ENCODE measurements at places on chromosomes 16 and 17.
A peak's percentile ranks its signal among the peaks of the same experiment; 100 is the strongest.

- no peak for DNase-seq
Observed at GRCh38 chr16:60905811-60906210, 1130.4 kb downstream of the CDH8 start.

- no peak for DNase-seq
Observed at GRCh38 chr17:4530799-4531730, 24.1 kb downstream of the MYBBP1A start.

- no peak for DNase-seq
Observed at GRCh38 chr17:6356562-6356961, 78.4 kb downstream of the AIPL1 start.

DNA sequence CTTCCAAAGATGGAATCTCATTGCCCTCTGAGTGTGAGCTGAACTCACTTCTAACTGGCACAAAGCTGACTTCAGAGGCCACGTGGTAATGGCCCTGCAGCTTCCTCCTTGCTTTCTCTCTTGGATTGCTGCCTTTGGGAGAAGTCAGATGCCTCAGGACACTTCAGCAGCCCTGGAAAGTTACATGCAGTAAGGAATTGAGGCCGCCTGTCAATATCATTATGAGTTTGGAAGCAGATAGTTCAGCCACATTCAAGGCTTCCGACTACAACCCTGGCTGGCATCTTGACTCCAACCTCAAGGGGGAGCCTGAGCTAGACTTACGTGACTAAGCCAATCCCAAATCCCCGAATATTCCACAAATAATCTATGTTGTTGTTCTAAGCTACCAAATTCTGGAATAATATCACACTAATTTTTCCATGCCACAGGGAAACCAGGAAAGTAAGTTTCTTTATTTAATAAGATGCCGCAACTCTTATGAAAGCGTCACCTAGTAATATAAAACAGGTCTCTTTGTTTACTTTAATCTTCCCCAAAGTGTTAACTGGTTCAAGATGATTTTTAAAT lies 13.6 kb downstream of the CEP20 start:
- DNase-seq = peak; percentile 76

DNA sequence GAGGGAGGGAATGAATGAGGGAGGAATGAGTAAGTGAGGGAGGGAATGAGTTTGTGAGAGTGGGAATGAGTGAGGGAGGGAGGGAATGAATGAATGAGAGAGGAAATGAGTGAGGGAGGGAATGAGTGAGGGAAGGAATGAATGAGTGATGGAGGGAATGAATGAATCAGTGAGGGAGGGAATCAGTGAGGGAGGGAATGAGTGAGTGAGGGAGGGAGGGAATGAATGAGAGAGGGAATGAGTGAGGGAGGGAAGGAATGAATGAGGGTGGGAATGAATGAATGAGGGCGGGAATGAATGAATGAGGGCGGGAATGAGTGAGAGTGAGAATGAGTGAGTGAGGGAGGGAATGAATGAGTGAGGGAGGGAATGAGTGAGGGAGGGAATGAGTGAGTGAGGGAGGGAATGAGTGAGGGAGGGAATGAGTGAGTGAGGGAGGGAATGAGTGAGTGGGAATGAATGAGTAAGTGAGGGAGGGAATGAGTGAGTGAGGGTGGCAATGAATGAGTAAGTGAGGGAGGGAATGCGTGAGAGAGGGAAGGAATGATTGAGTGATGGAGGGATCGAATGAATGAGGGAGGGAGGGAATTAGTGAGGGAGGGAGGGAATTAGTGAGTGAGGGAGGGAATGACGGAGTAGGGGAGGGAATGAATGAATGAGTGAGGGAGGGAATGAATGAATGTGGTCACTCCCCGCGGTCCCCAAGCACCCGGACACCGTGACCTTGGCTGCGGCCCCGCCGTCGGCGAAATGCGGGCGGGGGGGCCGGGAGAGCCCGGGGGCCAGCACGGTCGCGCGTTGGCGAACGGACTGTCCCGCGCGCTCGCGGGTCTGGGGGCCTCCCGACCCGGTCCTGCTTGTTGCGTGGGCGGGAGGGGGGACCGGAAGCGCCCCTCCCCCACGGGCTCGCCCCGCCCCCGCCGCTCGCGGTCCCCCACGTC lies 1.1 kb upstream of the UBE2I start:
- DNase-seq = no peak

DNA sequence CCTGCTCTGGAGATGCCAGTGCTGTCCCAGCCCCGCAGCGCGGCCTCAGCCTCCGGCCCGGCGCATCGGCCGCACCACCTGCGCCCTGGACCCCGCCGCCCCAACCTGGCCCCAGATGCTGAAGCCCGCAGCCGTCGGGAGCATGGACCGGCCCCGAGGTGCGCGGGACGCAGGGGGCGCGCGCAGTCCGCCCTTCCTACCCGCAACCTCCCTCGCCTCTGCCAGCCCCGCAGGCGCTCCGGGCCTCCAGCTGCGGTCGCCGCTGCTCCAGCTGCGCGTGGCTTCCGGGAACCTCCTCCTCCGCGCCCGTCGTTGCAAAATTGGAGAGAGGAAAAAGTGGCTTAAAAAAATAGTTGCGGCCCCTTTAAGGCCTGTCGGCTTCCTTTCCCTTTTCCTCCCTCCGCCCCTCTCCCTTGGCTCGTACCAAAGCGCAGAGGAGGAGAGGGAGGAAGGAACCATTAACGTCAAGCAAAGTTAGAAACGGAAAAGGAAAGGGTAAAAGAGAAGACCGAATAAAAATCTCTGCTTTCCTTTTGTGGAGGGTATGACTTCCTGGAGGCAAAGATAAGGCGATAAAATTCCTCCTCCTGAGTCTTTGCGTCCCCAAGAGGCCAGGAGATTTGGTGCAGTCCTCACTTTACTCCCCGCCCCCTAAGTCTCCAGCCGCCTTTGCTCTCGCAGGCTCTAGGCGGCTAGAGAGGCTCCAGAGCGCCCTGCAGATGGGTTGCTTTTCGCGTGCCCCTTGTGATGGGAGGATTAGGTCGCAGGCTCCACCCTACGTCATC lies at the start of gene CDIPT:
TSS of gene CDIPT (minus strand) at position 343 of the 785 bp plus-strand sequence. CDS start 369 bp downstream, outside the sequence.
- peak; percentile 99 for DNase-seq

- peak; percentile 83 for DNase-seq
Observed at GRCh38 chr17:74361230-74362068, at the start of gene BTBD17. BTBD17 (minus strand) TSS chr17:74361868; CDS start chr17:74361819, 49 bp downstream.

GRCh38 chr16:59993101-59993500 lies 1259.0 kb upstream of the GOT2 start:
- no peak for DNase-seq

- no peak for DNase-seq
Observed at GRCh38 chr16:12272264-12272663, 295.7 kb downstream of the SNX29 start.

GRCh38 chr17:40307740-40308239 lies 1.2 kb upstream of the RARA start:
- DNase-seq = no peak

GRCh38 chr17:62671553-62671952 lies 44.1 kb downstream of the MRC2 start:
- no peak for DNase-seq

DNA sequence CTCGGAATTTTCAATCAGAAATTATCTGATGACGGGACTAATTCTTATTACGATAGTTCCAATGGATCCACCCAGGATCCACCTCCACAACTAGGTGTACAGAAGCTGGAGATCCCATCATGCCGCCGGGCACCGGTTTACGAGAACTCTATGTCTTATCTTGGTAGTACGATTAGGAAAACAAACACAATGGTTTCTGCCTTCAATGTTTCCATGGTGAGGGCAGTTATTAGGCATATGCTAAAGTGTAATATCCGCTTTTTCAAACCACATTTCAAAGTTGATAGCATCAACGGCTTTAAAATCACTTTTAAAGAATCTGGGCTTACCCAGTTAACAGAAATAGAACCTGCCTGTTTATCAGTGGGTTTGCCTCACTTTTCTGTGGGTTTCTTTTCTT lies 705.7 kb downstream of the MAF start:
- DNase-seq = no peak

DNA sequence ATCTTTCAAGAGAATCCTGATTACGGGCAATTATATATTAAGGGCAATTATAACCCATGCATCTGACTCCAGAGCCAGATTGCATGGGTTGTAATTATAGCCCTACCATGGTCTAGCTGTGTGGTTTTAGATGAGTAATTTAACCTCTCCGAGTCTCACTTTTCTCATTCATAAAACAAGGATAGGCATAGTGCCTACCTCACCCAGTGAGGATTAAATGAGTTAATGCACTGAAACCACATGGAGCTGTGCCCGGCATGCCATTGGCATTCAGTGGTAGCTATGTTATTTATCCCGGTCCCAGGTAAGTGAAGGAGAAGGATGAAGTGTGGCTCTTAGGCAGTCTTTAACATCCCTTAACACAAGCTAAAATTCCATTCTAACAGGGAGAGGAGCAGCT lies 6.3 kb downstream of the SNX20 start:
- DNase-seq = no peak

DNA sequence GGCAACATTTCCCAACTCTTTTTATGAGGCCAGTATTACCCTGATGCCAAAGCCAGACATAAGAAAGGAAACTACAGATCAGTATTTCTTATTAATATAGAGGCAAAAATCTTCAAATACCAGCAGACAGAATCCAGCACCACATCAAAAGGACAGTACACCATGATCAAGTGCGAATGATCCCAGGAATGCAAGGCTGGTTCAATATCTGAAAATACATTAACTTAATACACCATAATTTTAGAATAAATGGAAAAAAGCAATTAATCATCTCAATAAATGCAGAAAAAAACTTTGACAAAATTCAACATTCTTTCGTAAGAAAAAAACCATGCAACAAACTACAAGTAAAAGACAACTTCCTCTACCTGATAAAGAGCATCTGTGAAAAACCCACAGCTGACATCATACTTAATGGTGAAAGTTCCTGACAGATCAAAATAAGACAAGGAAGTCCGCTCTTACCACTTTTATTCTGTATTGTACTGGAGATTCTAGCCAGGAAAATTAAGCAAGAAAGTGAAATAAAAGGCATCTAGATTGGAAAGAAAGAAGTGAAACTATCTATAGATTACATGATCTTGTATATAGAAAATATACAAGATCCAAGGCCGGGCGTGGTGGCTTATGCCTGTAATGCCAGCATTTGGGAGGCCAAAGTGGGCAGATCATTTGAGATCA lies 26.4 kb upstream of the MAPK3 start:
- DNase-seq = no peak

- peak; percentile 12 for DNase-seq
Observed at GRCh38 chr17:67379251-67379630, 2.2 kb downstream of the PITPNC1 start.

DNA sequence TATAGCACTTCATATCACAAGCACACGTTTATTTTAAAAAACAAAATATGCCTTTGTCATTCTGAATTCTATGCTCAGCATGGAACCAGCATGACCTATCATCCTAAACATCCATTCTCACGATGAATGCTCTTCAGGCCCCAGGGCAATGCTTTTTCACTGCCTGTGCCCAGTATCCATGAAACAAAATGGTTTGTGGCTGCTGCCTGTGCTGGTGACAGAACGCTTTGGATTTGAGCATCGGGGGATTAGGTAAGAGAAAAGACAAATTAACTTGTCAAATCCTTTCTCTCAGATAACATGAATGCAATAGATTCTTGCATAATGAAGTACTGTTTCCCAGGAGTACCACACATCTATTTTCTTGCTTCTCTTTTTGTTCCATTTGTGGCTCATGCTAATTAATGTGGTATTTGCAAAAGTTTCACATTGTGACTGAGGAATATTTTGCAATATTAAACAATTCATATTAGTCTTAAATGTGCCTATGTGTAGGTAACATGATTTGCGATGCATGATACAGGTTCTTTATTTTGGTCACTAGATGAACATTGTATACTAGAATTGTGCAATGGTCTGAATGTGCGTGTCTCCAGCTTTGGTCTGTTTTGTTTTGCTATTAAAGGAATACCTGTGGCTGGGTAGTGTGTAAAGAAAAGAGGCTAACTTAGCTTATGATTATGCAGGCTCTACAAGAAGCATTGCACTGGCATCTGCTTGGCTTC lies 25.8 kb upstream of the SRSF1 start:
- DNase-seq = no peak

DNA sequence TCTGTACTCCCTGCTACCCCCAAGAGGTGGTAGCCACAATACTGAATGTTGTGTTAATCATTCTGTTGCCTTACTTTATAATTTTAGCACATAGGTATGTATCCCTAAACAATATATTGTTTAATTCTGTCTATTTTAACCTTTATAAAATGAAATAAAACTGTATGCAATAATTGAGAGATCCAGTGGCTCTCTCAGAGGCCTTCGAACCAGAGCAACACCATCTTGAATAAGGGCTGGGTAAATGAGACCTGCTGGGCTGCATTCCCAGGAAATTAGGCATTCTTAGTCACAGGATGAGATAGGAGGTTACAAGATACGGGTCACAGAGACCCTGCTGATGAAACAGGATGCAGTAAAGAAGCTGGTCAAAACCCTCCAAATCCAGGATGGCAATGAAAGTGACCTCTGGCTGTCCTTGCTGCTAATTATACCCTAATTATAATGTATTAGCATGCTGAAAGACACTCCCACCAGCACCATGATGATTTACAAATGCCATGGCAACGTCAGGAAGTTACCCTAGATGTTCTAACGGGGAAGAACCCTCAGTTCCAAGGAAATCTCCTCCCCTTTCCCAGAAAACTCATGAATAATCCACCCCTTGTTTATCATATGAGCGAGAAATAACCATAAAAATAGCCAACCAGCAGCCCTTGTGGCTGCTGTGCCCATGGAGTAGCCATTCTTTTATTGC lies 2.0 kb upstream of the CANT1 start:
- no peak for DNase-seq

DNA sequence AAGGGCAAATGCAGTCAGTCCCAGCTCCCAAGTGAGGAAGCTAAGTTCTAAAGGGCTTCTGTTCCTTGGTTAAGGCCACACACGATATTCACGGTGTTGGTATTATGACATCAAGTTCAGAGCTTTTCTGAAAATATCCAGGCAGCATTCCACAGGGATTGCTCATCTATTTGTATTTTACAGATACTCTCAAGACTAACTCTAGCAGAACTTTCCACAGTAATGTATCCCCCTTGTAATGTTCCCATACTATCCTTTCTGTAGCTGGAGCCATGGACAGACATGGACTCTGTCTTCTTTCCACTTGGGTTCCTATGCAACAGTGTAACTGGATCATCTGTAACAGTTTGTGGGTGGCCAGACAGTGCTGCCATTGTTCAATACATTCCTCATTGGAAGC lies 13.5 kb downstream of the SDR42E1 start:
- DNase-seq = no peak

- DNase-seq = no peak
Observed at GRCh38 chr16:47777220-47777619, 316.1 kb downstream of the PHKB start.

- no peak for DNase-seq
Observed at GRCh38 chr17:67245694-67246402, 852 bp upstream of the HELZ start.

- no peak for DNase-seq
Observed at GRCh38 chr16:31529108-31529936, 1.6 kb downstream of the AHSP start.

DNA sequence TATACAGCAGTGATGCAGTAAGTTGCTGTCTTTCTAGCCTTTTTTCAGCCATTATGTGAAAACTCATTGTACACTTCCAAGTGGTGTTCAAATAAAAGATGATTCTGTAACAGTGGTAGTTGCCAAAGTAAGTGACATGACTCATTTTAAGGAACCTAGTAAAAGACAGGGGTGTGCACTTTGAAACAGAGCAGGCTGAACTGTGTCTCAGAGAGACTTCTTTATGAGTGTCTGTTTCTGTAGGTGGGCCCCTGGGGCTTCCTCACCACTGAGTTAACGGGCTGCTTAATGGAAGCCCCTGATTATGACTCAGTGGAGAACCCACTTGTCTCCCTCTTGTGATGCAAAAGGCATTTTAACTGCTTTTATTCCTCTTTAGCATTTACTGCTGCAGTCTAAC lies 147.3 kb downstream of the PCTP start:
- no peak for DNase-seq

- DNase-seq = peak; percentile 83
Observed at GRCh38 chr16:81645266-81645694, 133.8 kb upstream of the PLCG2 start.

- no peak for DNase-seq
Observed at GRCh38 chr17:79855331-79856124, 16.3 kb upstream of the CBX4 start.
